ENCODE measurements at places on chromosomes 2 and 18.
A peak's percentile ranks its signal among the peaks of the same experiment; 100 is the strongest.

DNA sequence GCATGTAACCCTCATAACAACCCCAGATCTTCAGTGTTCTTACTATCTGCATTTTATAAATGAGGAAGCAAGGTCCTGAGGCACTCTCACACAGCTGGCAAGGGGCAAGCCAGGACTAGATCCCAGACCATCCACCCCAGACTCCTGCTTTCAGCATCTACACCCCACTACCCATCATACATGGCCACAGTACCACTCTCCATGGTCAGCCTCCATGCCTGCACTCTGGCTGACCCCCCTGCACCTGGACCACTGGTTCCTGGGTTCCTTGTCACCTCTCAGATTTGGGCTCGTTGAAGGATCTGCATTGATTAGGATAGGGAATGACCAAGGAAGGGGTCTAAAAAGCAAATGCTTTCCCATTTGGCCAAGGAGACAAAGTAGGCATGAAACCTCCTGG, 36.0 kb upstream of the TEX51 start:
- no peak for DNase-seq

DNA sequence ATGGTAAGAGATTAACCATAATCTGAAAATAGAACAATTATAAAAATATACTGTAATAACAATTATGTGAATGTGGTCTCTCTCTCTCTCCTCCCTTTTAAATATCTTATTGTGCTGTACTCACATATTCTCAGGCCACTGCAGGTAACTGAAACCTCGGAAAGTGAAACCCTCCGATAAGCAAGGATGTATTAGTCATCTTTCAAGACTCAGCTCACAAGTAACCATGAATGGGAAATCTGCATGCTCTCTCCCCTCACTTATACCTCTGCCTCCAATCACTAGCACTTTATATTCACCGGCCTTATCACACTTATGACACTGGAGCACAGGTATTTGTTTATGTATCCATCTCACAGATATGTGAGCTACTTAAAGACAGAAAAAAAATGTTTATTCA, 139.7 kb downstream of the LRP2 start:
- DNase-seq = no peak

DNA sequence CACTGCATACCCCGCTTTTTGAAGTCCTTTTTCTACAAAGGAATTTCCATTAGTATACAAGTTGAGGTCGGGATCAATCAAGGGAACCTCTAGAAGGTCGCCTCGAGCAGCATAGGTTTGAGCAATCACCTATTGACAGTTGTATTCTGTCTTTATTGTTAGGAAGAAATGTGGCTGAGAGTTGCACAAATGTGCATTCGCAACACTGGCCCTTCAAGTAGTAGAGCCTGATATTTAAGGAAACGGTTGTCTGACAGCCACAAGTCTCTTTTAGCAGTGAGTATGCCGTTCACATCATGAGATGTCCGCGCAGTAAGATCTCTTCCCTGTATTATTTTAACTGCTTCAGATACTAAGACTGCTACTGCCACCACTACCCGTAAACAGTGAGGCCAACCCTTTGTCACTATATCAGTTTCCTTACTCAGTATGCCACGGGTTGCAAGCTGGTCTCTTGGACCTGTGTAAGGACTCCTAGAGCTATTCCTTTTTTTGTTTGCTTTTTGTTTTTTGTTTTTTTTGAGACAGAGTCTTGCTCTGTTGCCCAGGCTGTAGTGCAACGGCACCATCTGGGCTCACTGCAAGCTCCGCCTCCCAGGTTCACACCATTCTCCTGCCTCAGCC, 10.0 kb upstream of the STARD7 start:
- no peak for DNase-seq

DNA sequence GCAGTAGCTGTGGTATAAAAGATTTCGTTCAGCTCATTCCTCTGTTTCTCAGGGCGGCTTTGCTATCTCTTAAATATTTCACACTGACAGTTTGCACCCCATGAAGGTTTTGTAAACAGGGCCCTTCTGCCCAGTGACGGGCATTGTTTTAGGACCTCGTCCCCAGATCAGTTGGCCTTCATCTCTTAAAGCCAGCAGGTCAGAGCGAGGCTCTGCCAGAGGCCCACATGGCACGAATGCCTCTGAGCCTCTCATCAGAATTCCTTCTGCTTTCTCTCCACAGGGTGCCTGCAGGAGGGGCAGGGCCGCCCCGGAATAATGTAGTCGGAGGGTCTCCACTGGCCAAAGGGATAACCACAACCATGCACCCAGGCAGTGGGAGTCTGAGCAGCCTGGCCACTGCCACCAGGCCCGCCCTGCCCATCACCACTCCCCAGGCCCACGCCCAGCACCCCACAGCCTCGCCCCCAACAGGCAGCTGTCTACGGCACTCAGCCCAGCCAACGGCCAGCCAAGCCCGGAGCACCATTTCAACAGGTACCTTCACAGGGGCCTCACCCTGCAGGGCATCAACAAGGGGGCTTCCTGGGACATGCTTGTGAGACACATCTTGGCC, 177.0 kb downstream of the SEPTIN10 start:
- DNase-seq = no peak

DNA sequence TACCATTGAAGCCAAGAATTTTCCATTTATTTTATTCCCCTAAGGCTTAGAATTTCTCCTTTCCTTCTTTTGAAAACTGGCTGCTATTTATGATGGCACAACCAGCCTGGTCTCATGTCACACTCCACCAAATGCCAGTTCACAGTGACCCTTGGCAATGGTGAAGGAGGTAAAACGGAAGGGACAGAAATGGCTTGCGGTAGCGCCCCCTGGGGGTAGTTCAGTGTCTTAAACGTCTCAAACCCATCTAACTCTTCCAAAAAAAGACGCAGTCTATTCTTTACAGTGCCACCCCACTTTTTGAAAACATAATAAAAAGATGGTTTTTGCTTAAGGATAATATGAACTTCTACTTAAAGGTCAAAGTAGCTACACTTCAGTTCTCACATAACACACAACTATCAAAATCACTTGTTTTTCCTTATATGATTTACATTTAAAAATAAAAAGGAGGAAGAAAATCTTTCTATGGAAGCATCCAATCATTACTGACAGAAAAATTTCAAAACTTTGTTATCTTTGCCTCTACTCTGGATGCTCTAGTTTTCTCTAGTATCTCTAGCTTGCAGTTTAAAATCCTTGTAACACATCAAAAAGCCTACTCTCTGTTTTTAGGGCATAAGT, 28.0 kb downstream of the PNO1 start:
- DNase-seq = peak; percentile 74

DNA sequence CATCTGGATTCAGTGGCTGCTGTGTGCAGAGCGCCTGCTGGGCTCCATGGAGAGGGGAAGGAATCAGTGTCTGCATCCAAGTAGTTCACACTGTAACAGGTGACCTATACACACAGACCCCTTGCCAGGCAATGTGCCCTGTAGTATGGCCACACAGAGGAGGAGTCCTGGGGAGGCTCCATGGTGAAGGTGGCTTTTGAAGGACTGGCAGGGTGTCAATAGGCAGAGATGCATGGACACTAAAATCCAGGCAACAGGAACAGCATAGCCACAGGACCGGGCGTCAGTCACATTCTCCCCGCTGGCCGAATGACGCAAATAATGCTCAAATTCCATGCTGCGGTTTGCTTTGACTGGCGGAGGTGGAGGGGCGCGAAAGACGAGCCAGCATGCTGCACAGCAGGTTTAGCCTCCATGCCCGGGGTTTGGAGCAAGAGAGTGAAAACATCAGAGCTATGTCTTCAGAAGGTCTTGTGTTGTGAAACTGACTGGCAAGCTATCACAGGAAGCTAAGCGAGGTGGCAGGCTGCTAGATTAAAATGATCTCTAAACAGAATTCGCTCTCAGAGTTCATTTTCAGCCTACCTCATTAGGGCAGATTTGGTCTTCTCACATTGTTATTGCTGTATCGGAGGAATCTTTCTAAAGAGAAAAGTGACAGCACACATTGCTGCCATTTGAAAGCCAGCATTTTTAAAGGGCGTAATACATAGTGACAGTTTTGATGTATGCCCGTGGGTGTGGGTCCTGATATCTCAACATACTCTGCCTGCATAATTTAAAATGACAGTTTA, 1.2 kb upstream of the CHMP1B start:
- peak; percentile 54 for DNase-seq

GRCh38 chr2:65364986-65365733, 67.2 kb downstream of the SPRED2 start:
- no peak for DNase-seq

DNA sequence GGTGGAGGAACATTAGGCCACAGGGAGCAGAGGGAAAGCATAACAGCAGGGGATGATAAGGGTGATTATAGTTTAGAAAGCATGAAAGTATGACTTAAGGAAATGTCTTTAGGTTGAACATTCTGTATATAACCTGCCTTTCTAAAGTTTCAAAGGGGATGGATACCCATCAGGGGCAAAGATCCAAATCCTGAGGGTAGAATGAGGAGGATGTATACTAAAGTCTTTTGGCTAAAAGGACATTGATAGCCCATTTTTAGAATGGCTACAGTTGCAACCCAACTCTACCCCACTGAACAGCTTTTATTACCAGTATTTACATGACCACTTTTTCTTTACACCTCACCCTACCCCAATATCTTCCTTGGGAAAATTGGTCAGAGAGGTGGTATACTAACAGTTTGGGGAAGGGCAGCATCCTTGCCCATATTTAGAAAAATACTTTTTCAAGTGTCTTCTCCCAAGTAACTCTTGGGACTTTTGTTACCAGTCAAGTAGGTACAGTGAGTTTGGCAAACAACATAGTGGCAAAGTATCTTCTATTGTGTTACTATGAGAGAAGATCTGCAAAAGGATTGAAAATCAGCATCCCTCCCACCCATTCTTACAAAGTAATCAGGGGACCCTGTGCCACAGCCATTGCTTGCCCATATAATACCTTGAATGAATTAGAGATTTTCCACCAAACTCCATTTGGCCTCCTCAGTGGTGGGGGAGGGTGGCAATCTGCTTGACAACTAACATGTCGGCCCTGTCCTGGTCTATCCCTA, 8.3 kb downstream of the MAT2A start:
- DNase-seq = no peak

DNA sequence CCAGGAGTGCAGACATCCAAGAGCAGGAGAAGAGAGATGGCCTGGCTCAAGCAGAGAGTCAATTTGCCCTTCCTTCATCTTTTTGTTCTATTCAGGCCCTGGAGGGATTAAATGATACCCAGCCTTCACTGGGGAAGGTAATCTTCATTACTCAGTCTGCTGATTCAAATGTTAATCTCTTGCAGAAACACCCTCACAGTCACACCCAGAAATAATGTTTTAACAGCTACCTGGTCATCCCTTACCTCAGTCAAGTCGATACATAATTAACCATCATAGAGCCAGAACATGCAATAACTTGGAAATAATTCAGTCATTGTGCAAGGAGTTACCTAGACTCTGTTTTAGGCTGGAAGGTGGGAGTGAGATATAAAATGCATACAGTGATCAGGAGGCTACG, 163.7 kb upstream of the TNP1 start:
- DNase-seq = no peak

GRCh38 chr2:120231564-120231973, 8.4 kb upstream of the TMEM185B start:
- peak; percentile 44 for DNase-seq

DNA sequence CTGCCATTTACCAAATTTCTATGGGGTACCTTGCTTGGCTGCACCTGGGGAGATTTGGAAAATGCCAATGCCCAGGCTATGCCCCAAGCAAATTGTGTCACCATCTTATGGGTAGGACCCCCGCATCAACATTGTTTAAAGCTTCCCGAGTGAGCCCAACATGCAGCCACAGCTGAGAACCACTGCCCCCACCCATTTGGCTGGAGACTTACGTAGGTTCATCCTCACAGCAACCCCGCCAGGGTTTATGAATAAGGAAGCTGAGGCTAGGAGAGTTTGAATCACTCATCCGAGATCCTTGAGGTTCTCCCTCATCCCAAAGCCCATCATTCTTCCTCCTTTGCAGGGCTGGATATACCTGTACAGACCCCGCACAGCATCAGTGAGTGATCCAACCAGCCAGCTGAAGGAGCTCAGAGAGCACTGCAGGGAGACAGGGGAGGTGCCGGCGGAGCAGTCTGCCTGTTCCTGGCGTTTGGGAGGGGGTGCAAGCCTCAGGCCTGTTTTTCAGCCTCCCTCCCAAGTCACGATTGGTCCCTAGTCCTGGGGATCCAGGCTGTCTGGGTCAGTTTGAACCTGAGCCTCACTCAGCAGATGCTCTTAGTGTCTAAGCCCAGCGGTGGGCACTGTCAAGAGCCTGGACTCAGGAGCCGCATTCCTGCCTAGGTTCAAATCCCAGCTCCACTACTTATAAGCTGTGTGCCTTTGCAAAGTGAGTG, 164.9 kb downstream of the SMAD7 start:
- DNase-seq = no peak

- DNase-seq = no peak
Measured at GRCh38 chr2:120539937-120540718, 194.2 kb downstream of the INHBB start.

DNA sequence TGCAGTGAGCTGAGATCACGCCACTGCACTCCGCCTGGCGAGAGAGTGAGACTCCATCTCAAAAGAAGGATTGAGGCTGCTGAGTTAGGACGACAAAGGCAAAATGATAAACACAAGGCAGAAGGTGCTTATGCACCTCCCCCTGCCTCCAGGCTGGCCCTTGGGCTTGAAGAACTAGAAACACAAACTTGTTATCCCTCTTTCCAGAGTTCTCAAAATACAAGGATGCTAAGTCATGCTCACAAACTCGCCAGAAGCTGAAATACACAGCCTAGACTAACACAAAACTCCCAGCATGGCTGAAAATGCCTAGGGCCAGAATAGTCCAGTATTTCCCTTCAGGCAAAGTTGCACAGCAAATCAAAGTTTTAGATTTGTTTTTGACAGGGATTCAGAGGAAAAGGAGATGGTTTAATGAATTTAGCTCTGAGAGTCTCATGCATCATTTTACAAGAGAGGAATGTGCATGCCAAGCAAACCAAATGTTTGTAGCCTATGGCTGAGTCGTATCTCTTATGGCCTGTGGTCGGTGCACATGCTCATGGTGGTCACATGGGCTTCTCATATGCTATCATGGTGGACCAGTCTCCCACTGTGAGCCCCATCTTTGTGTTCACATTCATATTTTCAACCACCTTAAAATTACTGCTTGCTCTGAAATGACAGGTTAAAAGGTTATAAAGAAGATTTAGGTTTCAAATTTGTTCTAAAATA, 16.2 kb upstream of the MREG start:
- DNase-seq = no peak

- no peak for DNase-seq
Measured at GRCh38 chr2:51158251-51158650, 126.3 kb upstream of the NRXN1 start.

DNA sequence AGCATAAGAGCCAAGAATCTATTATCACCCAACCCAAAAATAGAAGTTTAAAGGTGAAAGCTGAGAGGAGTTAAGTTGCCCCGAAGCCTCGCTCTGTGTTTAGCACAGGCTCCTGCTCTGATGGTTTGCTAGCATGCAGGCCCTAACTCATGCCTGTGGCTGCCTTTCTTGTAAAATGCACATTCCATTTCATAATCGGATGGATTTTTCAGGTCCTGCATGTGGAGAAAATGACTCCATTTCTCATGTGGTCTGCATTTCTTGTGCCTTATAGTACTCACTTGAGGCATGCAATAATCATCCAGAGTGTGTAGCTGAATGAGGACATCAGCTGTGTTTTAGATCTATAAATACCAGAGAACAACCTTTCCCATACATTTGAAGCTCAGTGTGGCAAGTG, 381.8 kb downstream of the CPS1 start:
- DNase-seq = no peak

GRCh38 chr2:142880279-142880678, 2.8 kb downstream of the KYNU start:
- no peak for DNase-seq
